ENCODE measurements at places on chromosomes 7 and 10.

GRCh38 chr10:15370212-15370855 is 755 bp downstream of the FAM171A1 start:
- peak; percentile 17 for DNase-seq

- no peak for DNase-seq
These were observed 954 bp downstream of the FSCN3 start for GRCh38 chr7:127594490-127594889.

DNA sequence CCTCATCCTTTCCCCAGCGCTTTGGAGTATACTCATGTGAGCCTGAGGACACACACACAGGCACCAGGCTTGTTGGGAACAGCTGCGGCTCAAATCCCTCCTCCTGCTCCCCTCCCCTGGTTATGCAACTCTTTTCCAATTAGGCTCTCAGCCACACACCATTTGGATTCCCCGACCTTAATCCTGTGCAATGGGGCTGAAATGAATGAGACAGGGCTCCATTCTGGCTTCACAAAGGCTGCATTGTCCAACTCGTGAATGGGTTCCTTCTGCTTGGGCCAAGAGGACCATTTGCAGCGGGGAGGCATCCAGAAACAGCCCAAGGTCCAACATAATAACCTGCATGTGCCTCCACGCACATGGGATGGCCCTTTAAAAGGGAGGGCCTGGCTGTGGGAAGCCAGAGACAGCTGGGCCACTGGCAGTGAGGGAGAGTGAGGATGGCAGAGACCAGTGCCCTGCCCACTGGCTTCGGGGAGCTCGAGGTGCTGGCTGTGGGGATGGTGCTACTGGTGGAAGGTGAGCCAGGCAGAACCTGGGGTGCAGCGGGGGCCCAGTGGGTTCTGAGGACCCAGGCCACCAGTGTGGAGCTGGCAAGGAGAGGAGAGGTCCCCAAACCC is at the start of gene RGR:
RGR (plus strand) TSS at position 403 of the 620 bp plus-strand sequence; CDS start at position 441, 38 bp downstream.
- no peak for DNase-seq

- no peak for DNase-seq
These were observed 92.9 kb downstream of the CELF2 start for GRCh38 chr10:11110539-11110938.

GRCh38 chr7:129649128-129649690 is 37.7 kb downstream of the NRF1 start:
- DNase-seq = no peak

Data from activated T-cell treated with anti-CD3 and anti-CD28 coated beads for 48 hours (primary cell).